ENCODE measurements at places on chromosomes 13 and 19.

DNA sequence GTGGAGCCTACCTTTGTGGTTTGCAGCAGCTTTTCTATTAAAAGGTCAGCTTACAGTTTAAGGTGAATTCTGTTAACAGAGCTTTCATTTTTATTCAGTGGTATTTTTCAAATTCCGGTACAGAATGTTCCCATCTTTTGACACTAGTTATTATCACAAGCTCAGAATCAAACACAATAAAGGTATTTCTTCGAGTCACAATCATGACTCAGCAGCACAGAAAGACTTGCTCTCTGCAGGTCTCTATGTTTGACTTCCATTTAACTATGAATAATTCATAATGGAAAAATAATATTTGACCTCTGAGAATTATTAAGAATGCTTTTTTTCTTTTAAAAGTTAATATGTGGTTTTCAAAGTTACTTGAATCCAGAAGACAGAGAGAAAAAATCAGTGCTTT is 28.2 kb downstream of the DACH1 start:
- no peak for DNase-seq

- DNase-seq, result no peak
These were observed 12.9 kb downstream of the N4BP2L1 start for GRCh38 chr13:32415019-32415418.

GRCh38 chr19:43290568-43291359 is 21.4 kb upstream of the PSG9 start:
- DNase-seq, result no peak

DNA sequence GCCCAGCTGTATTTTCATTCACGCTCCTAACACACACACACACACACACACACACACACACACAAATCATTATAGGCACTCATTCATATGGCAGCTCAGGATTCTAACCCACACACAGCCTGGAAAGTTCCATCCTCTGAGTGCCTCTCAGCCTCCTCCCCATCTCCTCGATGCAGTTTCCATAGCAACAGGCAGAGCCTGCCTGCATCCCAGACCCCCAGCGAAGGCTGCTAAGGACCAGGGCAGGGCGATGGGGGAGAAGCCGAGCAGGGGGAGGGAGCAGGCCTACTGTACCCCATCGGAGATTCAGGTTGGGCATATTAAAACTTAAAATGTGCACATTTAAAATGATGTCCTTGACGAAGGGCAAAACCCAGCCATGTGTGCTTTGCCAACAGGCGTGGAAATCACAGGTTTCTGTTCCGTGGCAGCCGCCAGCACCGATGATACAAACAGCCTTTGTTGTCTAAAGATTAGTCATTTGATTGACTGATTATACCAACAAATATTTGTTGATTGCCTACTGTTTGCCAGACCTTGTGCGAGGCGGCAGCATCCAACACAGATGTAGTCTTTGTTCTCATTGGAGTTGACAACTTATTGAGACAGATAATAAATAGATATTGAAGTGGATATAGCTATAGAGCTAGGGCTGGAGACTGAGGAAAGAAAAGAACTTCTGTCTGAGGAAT is 43.8 kb upstream of the USP29 start:
- DNase-seq, result no peak

DNA sequence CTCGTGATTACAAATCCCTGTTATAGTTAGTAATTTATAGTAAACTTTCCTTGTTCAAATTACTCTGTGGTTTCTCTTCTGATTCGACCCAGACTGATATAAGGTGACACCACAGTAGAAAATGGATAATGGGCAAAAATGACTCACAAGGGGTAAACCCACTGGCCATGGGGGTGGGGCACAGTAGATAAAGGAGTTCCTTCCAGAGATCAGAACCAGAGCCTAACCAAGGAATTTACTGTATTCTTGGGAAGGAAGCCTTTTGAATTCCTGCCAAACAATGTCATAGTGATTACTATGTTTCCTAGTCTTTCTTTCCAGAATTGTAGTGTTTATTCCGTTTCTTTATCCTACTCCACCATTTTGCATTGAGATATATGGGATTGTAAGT is 21.9 kb downstream of the MIR17HG start:
- no peak for DNase-seq

DNA sequence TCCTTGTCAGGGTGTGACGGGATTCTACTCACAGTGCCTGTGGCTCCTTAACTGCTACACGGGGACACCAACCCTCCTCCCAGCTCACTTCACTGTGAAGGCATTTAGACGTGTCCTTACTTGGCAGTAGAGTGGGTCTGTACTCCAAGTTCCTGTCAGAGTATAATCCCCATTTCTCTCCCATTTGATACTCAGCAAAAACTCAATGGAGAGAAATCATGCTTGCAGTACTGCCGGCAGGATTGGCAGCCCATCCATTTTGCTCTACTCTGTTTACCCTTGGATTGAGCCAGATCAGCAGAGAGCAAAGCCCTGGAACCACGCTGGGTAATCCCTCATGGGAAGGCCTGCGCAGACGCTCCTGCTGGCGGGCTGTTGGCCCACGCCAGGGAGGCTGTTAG is 28.9 kb downstream of the ARL11 start:
- no peak for DNase-seq

DNA sequence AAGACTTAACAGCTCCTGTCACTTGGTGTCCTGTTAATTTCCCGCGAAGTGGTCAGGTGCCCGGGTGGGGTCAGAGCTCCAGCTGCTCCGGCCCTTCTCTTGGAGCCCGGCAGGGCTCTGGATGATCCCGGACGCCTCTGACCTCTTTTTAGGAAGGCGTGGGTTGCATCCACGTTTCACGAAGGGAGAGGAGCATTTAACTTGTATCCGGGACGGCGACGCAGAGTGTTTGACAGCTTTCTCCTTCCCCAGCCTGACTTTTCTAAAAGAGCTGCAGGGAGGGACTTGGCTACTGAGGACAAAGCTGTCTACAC is 656 bp downstream of the ZNF155 start:
- DNase-seq, result no peak

- no peak for DNase-seq
These were observed 224.2 kb upstream of the MAB21L1 start for GRCh38 chr13:35700671-35701070.

- peak; percentile 53 for DNase-seq
These were observed at the start of gene HSH2D for GRCh38 chr19:16143399-16144215. Gene HSH2D, plus strand, starts transcription at chr19:16143685. Its CDS starts 5,066 bp downstream, at chr19:16148751.

- no peak for DNase-seq
These were observed 12.9 kb upstream of the TLE2 start for GRCh38 chr19:3041761-3042620.

- DNase-seq, result no peak
These were observed 322.7 kb downstream of the SUCLA2 start for GRCh38 chr13:47678201-47678968.

DNA sequence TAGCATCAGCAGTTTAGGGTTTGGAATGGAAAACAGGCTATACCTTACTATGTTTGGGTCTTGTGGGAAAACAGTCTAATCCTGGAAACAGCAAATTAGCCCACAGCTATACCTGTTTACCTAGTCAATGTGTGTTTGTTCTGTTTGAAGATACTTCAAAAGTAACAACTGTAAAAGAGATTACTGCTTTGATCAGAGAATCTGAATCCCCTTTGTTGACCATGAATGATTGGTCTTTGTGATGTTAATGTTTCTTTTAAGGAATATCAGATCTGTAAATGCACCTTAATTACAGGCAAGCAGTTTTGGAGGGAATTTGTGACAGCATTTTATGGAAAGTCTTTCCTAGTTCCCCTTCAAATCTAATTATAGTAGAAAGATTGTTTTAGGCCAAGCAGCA is 20.7 kb upstream of the KLF5 start:
- DNase-seq, result no peak

DNA sequence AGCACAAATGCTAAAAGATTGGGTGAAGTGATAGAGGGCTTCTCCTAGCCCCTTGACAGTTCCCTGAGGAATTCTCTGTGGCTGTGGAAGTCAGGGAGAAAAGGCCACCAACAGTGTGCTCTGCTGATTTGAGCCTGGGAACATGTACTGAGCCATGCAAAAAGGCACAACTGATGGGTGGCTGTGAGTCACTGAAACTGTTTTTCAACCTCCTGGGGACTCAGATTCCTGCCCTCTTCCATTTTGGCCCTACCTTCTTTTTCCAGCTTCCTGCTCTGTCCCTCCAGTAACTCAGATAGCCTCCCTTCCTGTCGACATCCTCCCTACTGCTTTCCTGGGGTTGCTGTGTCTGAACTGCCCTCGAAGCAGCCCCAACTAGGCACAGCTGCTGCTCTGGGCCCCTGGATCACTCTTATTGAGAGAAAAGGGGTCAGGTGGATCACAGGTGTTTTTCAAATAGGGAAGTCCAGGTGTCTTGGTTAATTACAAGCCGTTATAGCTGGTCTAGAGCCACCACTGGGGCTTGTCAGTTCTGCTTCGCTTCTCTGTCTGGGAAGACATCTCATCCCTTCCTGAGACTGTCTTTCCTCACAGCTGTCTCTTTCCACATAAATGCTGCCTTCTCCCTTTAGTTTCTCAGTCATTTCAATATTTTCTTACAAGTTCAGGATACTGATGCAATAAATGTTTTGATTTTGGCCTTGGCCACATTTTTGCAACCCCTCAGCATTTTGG is 13.7 kb downstream of the FAM124A start:
- DNase-seq, result no peak

- DNase-seq, result no peak
These were observed 351.7 kb downstream of the SPRY2 start for GRCh38 chr13:79989217-79989661.

GRCh38 chr13:46210362-46211083 is 1.2 kb upstream of the LRRC63 start:
- DNase-seq, result no peak

DNA sequence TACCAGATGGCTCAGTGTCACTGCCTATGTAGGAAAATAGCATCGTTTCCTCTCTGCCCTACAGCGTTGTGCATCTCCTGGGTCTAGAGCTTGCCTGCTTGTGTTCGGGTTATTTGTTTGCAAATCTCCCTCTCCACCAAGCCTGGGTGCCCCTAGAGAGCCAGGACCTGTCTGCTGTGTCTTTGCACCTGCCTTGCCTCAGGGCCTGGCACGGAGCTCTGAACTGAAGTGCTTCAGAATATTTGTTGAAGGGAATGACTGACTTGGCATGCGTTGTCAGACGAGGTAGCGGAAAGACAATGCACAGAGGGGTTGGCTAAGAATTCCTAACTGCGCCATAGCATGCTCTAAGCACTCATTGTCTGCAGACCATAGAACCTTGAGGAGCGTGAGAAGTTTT is 263.4 kb downstream of the FGF9 start:
- no peak for DNase-seq

- no peak for DNase-seq
These were observed 4.9 kb downstream of the SLC7A10 start for GRCh38 chr19:33220735-33221134.

DNA sequence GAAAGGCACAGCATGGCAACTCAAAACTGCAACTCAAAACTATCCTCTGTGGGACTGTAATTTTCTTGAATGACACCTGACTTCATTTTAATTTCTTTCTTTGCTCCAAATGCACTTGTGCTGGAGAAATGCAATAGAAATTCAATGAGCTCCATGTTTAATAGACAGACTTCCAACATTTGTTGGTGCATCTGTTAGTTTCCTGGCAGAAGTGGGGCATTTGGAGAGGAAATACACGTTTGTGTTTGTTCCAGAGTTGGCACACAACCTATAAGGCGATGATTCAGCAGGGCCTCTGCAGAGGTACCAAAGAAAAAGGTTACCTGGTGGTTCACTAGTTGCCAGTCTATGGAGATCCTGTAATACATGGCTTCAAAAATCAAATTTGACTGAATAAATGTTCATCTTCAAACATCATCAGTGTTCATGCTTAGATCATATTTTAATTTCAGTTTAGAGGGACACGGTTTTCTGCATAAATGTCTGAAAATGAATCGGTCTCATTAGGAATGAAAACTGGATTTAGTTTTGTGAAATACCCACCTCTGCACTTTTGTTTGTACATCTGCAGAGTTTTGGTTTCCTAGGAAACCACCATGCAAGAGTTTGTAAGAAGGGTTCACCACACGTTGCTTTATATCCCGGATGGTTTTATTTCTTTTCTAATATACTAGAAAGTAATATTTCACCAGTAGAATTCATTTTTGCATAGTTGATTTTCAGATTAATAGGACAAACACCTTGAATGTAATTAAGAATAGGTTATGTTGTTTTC is 21.8 kb upstream of the OBI1 start:
- no peak for DNase-seq

- no peak for DNase-seq
These were observed 39.1 kb upstream of the EEF1AKMT1 start for GRCh38 chr13:20812890-20813289.

DNA sequence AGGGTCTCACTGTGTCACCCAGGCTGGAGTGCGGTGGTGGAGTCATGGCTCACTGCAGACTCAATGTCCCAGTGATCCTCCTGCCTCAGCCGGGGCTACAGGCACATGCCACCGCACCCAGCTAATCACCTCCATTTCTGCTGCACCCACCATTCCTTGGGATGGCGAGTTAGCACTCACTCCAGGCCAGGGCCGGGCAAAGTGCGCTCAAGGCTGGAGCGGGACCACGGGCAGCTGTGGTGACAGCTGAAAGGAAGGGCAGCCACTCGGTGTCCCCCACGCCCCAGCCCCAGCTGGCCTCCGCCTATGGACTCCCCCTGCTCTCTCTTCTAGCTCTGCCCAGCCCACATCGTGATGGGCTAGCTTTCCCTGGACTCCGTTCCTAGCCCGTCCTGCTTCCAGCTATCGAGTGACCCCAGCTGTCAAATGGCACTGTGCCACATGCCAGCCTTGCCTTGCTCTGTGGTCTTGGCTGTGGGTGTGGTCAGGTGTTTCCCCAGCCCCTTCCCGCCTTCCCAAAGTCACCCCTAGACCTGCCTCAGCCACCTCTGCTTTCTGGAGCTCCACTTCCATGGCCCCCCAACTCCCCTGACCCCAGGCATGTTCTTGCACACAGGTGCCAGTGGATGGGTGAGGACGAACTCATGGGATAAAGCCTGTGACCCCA is 4.1 kb downstream of the MICOS13 start:
- DNase-seq, result no peak

GRCh38 chr13:51977625-51978024 is 33.6 kb downstream of the ATP7B start:
- no peak for DNase-seq

DNA sequence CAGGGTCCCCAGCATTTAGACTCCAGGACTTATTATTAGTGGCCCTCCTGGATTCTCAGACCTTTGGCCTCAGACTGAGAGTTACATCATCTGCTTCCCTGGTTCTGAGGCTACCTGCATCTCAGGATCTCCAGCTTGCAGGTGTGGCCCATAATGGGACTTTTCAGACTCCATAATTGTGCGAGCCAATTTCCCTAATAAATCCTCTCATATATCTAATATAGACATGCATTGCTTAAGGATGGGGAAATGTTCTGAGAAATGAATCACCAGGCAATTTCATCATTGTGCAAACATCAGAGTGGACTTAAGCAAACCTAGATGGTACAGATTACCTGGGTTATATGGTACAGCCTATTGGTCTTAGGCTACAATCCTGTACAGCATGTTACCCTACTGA is 116.5 kb upstream of the FBXL3 start:
- DNase-seq, result no peak

Data from activated gamma-delta T cell treated with anti-CD3 and anti-CD28 coated beads, Interleukin-2, amount 50 U/mL, for 16 hours (primary cell).